MCF 10A (cell line): ENCODE measurements at places on chromosomes 2 and 18.
A peak's percentile ranks its signal among the peaks of the same experiment; 100 is the strongest.

DNA sequence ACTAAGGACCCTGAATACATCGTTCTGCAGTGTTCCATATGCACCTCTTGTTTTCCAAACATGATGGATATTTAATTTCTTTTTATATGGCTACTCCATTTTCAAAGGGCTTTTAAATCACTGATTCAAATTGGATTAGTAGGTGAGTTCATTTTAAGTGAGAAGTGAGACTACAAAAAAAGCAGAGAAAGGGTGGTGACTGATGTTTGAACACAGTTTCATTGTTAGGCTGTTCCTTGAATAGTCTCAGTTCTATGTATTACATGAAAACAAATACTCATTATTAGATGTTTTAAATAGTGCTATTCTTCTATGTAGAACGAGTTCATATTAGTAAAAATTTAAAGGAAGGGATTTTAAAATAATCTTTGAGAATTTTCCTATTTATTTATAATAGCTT is 72.7 kb upstream of the STON1 start:
- no peak for DNase-seq

- DNase-seq: peak; percentile 25
Measured at GRCh38 chr2:99651930-99652670, 162.3 kb upstream of the REV1 start.

- peak; percentile 88 for DNase-seq
Measured at GRCh38 chr2:157784169-157784822, 91.8 kb downstream of the ACVR1 start.

DNA sequence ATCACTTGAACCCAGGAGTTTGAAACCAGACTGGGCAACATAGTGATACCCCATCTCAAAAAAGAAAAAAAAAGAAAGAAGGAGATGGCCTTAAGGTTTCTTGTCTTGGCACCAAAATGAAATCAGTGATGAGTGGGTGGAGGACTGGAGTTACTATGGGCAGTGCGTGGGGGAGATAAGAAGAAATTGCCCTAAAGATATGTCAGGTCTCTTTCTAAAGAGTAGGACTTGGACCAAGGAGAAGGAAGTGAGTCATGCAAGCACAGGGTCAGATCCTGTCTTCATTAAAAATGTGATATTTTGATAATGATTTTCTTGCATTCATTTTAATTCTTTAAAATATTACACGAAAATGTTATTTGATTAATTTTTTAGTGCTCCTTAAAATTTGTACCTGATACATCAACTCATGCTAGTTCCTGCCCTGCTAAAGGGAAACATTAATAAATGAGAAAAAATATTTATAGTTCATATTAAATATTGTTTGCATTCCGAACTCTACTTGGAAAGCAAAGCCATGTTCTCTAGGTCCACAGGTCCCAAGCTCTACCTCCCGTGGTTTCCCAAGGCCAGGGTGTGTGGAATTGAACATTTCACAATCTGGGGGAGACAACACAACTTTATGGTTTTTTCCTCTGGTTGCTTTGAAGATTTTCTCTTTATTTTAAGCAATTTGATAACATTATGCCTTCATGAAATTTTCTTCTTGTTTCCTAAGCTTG is 62.6 kb upstream of the CTLA4 start:
- DNase-seq: no peak

GRCh38 chr2:27461118-27461517 is 18.9 kb downstream of the KRTCAP3 start:
- no peak for DNase-seq
